ENCODE measurements at places on chromosomes 13 and 19.

DNA sequence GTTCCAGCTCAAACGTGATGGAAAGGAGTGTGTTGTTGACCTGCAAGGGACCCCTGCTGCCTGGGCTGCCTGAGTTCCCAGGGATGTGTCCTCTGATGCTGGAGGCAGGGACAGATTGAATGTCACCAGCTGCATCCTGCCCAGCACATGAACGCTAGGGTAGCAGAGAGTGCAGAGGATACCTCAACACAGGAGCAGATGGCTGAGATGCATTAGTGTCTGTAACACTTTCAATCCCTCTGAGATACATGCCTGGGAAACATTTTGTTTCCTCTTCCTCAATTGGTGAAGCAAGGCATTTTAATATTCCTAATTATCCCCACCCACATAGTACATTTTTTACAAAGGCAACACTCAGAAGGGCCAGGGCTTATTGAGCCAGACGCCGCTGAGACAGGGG, 106.4 kb upstream of the UBL3 start:
- DNase-seq: no peak

GRCh38 chr19:56839652-56840450, 675 bp downstream of the PEG3 start:
- peak; percentile 100 for DNase-seq

DNA sequence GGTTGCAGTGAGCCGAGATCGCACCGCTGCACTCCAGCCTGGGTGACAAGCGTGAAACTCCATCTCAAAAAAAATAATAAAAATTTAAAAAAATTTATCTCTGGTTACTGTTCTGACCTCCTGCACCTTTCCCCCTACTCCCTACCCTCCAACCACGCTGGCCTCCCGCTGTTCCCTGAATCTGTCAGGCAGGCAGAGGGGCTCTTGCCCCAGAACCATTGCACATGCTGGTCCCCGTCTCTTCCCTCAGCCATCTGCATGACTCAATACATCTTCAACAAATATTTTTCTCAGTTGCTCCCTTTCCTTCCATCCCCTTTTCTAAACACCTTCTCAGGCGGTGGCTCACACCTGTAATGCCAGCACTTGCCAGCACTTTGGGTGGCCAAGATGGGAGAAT, 1.1 kb upstream of the FAM187B start:
- no peak for DNase-seq

DNA sequence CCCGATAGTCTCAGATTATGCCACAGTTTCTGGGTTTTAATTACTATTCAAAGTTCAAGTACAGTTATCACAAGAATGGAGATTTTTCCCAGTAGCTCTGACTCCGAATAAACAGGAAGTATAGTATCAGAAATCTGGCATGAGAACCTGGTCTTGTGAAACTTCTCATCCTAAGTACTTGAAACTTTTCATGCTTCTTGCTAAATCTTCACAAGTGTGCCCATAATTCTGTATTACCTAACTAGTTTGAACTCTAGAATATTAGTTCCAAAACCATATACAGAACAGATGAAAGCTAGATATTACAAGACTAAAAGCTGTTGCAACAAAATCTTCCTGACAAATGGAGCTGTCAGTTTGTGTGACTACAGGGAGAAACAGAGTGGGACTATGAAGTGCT, 70.5 kb upstream of the CSNK1A1L start:
- DNase-seq: no peak

- DNase-seq: no peak
Observed at GRCh38 chr13:92547266-92547665, 679.3 kb upstream of the GPC6 start.

DNA sequence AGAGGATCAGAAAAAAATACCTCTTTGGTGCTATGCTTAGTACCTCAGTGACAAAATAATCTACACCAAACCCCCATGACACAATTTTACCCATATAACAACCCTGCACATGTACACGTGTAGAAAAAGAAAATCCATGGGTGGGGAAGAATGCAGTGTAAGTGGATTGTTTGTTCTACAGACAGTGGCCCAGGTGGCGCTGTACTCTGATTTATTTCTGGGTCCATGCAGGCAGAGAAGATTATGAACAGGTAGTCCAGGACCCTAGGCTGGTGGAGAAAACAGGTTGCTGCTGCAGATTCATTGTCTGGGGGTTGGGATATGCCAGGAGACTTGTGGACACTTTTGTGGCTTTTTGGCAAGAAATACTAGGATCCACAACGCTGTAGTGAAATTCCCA, 9.1 kb downstream of the ZNF100 start:
- DNase-seq: no peak

All from NCI-H1930 (cell line).